ENCODE measurements at places on chromosomes 5 and 9.

- no peak for DNase-seq
Observed at GRCh38 chr9:91348191-91348807, 13.4 kb downstream of the AUH start.

GRCh38 chr5:31596354-31596753 is 42.6 kb upstream of the PDZD2 start:
- DNase-seq, result no peak

- DNase-seq, result no peak
Observed at GRCh38 chr5:176770431-176770830, 39.9 kb upstream of the UNC5A start.

GRCh38 chr5:106755789-106756188 is 914.9 kb downstream of the EFNA5 start:
- DNase-seq, result no peak

DNA sequence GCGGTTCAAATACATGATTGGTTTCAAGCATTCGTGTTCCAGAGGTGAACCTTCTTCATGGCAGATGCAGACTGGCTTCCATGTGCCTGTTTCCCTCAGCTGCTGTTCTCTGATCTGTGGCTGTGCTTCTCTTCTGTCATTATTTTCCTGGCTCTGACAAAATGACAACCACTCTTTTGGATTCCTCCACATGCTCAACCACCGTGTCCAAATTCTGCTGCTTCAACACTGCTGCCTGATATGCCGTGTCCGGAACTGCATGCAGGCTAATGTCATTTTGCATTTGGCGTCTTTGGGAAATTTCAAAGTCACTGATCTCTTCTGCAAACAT is 368.7 kb upstream of the ZNF608 start:
- no peak for DNase-seq

DNA sequence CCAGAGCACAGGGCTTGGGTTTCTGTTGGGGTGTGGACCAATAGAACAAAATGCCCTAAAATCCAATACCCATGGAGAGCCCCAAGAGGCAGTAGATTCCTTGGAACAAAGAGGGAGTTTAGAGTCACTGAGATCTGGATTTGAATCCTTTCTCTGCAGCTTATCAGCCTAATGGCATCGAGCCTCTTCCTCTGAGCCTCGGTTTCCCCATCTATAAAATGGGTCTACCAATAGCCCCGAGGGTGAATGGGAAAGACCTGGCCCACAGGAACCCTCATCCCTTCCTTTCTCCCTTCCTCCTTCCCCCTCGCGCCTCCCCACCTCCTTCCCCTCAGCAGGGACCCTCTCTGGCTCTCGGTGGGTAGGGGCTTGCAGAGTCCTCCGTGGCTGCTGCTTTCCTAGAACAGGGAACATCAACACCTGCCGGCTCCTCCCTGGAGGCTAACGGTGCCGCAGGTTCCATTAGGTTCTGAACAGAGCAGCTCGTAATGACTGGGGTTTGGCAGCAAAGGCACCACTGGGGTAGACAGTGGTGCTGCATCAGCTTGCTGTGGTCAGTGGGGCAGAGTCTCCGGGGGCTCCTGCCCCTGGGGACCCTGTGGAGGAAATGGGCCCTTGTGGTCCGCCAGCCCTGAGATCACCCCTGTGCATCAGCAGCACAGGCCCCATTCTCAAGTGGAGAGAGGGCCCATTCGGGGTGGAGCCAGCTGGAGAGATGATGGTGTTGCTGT is 40.3 kb downstream of the NEK6 start:
- DNase-seq, result no peak

GRCh38 chr9:137280474-137281344 is 3.2 kb downstream of the TOR4A start:
- DNase-seq, result no peak

GRCh38 chr5:56506211-56506965 is 273.3 kb upstream of the ANKRD55 start:
- no peak for DNase-seq

GRCh38 chr5:142548739-142549275 is 137.1 kb downstream of the FGF1 start:
- no peak for DNase-seq

- DNase-seq, result no peak
Observed at GRCh38 chr9:105246656-105247173, 2.3 kb downstream of the SLC44A1 start.

DNA sequence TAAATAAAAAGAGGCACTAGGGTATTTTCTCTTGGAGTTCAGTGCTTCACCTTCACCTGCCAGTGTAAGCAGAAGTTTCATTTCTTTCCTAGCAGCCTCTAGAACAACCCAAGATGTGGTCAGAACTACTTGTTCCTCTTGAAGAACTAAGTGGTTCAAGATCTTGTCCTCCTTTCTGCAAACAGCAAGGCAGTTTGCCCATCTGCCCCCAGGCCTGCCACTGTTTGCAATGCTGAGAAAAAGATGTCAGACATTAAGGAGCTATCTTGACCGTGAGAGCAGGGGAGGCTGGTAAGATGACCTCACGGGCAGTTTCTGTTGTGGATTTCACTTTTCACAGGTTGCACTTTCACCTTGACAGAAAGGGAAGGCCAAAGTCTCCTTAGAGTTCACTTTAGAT is 52.0 kb upstream of the KLF4 start:
- DNase-seq, result no peak

GRCh38 chr5:170006021-170006420 is 25.7 kb upstream of the INSYN2B start:
- no peak for DNase-seq

GRCh38 chr5:123093601-123094236 is 4.7 kb downstream of the PRDM6 start:
- no peak for DNase-seq

DNA sequence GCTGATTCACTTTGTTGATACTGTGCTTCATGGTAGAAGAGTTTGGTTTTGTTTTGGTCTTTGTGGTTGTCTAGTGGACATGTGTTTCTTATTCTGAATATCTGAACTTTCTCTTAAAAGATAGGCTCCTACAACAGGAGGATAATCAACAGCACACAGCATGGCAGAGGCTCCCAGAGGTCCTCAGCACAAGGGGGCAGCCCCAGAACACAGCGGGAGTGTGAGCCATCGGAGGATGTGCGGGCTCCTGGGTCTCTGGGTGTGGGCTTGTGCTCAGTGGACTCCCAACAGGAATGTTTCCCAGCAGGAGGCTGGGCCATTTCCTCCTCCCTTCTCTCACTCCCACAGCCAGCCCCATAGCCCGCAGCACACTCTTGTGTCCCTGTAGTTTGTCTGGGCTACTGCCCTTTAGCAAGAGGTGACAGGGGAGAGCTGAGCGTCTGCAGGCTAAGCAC is 164.3 kb upstream of the OTULINL start:
- no peak for DNase-seq

DNA sequence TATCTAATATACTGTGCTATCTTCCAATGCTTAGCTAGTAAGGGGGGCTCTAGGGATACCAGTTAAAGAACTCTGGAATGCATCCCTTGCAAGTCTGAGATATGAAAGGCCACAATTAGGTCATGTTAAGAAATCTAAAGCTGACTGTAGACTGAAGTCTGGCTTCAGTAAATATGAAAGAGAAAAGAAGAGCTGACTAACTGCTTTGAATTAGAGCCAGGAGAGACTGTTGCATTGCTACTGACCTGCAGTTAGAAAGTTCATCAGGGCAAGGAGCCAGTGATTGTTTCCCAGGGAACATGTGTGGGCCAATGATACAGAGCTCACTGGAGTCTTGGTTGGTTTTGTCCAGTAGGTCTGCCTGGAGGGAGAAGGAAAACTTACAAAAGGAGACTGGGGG is 472.1 kb upstream of the TNC start:
- no peak for DNase-seq

- DNase-seq, result no peak
Observed at GRCh38 chr5:142600611-142601358, 85.1 kb downstream of the FGF1 start.

DNA sequence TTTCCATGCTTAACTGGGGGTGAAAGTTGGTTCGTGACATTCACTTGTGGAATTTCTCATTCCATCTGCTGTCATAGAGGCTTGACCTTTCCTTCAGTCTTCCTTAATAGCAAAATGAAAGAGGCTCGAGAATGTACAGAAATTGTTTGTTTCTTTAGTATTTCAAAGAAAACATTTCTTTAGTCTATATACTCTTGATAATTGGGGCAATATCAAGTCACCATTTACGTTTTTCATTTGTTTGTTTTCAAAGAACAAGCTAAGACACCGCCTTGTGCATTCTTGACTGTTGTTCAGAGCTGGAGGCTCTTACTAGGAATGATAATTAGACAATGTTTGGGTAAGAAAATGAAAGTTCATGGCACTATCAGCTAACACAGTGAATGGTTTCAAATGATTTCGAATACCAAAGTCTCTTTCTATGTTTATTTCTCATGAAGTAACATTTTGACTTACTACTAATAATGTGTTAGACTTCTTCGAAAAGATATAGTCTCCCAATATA is 835.4 kb downstream of the SEMA5A start:
- DNase-seq, result no peak

- no peak for DNase-seq
Observed at GRCh38 chr5:13913962-13914361, 30.5 kb downstream of the DNAH5 start.

DNA sequence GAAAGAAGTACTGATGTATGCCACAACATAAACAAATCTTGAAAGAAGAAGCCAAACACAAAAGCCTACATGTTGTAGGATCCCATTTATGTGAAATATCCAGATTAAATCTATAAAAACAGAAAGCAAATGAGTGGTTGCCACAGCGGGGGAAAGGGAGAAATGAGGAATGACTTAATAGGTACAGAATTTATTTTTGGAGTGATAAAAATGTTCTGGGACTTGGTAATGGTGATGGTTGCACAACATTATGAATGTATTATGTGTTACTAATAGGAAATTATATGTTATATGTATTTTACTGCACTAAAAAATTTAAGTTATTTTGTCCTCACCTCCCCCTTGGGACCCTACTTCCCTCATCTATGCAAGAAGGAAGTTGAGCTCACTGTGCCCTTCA is 16.4 kb upstream of the TTC1 start:
- no peak for DNase-seq

All from activated T-helper 1 cell treated with Interleukin-2 at 50 U/mL for 16 hours (primary cell).